NCI-H226 (cell line): ENCODE measurements at places on chromosomes 11 and 22.

GRCh38 chr22:44954149-44954548, 55.7 kb downstream of the PHF21B start:
- no peak for DNase-seq

DNA sequence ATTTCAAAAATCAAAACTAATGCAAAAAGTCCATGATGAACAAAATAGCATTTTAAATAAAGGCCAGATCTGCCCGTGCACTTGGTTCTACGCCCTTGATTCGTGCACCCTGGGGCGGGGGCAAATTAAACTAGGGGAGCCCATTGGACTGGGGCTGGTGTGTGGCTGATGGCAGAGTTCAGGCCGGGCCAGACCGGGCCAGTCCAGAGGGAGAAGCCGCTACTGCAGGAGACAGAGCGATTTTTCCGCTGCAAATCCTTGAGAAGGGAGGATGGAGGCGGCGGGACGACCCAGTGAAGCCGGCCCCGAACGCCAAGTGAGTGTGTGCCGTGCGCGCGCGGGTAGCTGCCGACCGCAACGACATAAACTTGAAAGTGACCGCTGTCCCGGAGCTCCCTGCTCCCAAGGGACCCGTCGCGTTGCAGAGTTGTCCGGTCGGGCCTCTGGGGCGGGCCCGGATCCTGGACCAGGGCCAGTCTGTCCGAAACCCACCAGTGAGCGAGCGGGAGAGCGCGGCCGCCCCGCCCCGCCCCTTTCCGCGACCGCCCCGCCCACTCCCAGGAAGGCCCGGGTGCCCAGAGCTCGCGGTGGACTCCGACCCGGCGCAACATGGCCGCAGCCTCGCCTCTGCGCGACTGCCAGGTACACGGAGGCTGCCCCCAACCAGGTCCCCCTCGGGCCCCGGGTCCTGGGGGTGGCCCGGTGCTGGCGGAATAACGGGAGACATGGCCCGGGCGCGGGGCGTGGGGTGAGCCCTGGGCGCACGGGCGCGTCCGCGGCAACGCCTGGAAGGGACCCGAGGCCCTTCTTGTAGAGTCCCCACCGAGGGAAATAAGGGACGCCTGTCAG, at the start of gene TTC38:
Gene TTC38, plus strand, starts transcription at position 578 of the 849 bp plus-strand sequence. Its CDS starts 32 bp downstream, at position 610.
- peak; percentile 24 for DNase-seq

GRCh38 chr11:28476049-28476448, 367.9 kb downstream of the METTL15 start:
- no peak for DNase-seq

GRCh38 chr22:19040888-19041703, 81.1 kb downstream of the DGCR2 start:
- DNase-seq = no peak

- DNase-seq = no peak
Measured at GRCh38 chr11:110808248-110808647, 96.0 kb upstream of the ARHGAP20 start.

GRCh38 chr22:23856721-23857605, 712 bp upstream of the SLC2A11 start:
- no peak for DNase-seq

DNA sequence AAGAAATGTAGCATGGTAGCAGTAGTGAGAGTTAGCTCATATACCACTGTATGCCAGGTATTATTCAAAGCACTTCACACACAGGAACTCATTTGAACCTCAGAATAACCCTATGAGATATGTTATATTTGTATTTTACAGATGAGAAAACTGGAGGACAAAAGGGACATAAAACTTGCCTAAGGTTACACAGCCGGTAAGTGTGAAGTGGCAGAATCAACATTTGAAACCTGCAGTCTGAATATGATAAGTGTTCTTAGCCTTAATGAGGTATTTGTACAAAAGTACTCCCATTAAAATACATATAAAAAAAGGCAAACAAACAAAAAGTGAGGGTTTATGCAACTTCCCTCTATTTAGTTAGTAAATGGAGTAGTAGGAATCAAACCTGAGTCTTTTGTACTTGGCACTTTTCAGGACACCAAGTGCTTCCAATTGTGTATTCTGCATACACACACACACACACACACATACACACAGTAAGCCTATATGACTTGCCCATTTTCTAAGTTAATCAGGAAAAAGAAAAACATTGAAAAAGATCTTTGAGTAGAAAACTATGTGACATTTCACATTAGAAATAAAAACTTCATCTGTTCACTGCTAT, 223.9 kb upstream of the FOLH1 start:
- no peak for DNase-seq

DNA sequence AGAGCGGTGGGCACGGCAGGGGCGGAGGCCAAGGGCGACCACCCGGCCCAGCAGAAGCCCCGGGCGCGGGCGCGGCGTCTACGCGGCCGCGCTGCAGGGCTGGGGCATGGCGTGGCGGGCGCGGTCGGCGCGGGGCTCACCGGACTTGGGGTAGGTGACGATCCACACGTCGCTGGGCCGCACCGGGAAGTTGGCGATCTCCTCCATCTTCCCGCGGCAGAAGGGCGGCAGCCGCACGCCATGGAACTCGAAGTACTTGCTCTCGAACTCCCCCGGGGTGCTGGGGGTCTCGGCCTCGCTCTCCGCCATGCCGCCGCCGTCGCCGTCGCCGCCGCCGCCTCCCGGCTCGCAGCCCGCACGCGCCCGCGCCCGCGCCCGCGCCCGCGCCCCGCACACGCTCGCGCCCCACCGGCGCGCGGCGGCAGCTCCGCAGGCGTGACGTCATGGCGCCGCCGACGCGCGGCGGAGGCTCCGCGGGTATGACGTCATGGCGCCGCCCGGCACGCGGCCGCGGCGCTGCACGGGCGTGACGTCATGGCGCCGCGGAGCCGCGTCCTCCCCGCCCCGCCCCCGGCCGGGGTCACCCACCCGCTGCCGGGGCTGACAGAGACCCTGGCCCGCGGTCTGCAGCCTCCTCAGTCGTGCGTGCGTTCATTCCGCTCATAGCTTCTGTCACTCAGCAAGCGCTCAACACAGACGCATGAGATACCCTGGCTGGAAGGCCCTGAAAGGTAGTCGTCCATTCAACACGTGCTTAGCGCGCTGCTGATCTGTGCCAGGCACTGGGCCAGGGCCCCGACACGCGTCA, at the start of gene SULT4A1:
Gene SULT4A1, minus strand, starts transcription at position 440 of the 808 bp plus-strand sequence. Its CDS starts 131 bp downstream, at position 309.
- DNase-seq = no peak

- peak; percentile 56 for DNase-seq
Measured at GRCh38 chr22:26846645-26847044, 189.3 kb downstream of the MIAT start.

GRCh38 chr22:43471606-43472135, 59.9 kb downstream of the MPPED1 start:
- DNase-seq = no peak
